ENCODE measurements at places on chromosomes 1 and 21.

GRCh38 chr1:39034114-39034654, 8.0 kb downstream of the NDUFS5 start:
- DNase-seq = no peak

- DNase-seq = no peak
Measured at GRCh38 chr1:64599242-64599641, 129.3 kb downstream of the CACHD1 start.

DNA sequence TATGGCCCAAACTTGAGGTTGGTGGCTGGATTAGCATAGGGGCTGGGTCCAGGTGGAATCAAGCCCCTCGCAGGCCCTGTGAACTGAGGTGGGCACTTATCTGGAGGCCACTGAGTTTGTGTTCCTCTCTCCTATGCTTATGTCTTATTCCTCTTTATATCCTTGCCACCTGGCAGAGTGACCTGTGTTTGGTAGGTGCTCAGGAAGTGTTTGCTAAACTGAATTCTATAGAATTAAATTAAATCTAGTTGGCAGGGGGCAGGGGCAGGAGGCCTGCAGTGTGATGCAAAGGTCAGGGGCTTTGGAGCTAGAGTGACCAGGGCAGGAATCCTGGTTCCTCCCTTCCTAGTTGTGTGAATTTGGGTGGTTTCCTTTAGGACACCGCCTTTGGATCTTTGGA, 1.1 kb upstream of the TMEM9 start:
- no peak for DNase-seq

DNA sequence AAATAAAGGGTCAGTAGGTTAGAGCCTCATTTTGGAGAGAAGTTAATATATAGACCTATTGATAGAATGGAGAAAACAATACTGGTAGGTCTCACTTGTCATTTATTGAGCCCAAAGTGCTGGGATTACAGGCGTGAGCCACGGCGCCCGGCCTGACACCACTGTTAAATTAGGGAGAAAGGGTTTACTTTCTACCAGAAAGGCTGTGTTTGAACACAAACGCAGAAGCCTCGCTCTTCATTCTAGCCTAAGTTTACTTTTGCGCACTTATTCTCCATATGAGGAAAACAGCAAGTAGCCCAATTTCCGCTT, 710 bp upstream of the PRPF3 start:
- no peak for DNase-seq

GRCh38 chr1:182622901-182623528, 18.8 kb upstream of the RGS16 start:
- DNase-seq = no peak

DNA sequence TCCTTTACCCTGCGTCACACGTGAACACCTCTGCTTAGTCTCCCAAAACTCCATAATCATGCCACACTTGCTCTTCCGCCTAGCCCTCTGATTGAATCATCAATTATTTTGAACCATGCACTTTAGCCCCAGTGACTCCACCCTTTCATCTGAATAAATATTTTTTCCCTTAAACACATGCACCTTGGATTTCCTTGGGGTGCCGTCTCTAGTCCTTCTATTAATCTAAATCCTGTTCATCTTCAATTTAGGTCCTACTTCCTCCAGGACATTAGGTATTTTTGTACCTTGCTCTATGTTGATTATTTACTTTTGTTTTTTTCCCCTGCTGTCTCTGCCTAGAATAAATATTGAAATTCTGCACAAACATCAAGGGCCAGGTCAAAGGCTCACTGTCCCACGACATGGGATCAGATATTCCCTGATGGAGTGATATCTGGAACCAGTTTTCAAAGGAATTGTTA, 9.8 kb upstream of the CYP2J2 start:
- DNase-seq = no peak

DNA sequence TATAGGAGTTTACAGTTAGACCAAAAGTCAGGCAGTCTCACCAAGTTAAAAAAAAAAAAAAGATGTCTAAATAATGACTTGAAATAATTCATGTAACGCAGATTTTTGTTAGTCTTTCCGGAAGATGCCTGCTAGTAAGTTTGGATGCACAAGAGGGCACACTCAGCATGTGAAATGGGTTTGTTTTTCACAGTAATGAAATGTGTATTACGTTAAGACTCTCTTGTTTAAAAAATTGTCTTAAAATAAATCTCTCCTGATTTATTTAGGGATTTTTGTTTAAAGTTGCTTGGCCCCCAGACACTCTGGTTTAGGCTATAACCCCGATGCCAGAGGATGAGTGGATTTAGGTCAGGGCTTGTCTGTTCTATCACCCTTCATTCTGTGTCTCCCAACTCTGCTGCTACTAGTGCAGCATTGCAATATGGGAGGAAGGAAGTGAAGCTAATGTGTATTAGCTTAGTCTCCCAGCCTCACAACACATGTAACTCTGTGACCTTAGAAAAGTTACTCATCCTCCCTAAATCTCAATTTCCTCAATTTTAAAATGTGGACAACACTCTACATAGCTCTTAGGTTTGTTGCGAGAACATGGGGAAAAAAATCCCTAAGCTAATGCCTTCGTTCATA, 25.7 kb downstream of the CTH start:
- DNase-seq = no peak

DNA sequence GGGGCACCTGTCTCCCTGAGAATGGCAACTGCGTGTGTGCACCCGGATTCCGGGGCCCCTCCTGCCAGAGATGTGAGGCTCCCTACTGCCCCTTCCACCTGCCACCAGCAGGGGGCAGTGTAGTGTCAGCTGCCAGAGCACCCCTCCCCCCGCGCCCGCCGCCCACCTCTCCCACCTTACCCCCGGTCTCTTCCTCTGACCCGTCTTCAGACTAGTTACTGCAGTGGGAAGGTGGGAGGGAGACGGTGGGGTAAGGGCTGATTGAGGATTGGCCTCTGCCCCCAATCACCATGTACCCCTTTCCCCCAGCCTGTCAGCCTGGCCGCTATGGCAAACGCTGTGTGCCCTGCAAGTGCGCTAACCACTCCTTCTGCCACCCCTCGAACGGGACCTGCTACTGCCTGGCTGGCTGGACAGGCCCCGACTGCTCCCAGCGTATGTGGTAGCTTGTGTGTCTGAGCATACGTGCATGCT, 10.1 kb upstream of the LRRC71 start:
- DNase-seq = peak; percentile 33
